SIG-M5 (cell line): ENCODE measurements at places on chromosomes 5 and 9.

DNA sequence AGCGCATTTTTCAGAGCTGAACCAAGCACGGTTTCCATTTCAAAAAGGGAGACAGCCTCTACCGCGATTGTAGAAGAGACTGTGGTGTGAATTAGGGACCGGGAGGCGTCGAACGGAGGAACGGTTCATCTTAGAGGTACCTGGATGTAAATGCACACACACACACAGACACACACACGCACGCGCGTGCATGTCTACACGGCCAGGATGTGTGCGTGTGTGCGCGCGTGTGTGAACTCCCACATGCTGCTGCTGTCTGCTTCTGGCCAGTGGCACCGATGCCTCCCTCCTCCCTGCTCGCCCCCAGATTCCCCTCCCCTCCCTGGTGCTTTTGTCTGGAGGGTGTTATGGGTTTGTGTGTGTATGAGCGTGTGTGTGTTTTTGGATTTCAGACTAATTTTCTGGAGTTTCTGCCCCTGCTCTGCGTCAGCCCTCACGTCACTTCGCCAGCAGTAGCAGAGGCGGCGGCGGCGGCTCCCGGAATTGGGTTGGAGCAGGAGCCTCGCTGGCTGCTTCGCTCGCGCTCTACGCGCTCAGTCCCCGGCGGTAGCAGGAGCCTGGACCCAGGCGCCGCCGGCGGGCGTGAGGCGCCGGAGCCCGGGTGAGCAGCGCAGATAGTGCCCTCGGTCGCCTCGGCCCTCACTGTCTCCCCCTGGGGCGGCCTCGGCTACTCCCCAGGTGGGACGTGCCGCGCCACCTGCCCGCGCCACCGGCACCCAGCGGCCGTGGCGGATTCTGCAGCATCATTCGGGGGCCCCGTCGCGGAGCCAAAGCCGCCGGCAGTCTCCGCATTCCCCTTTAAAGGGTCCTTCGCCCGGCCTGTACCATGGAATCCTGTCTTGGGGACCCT lies at the start of gene NTRK2:
TSS of gene NTRK2 (plus strand) at position 442 of the 850 bp plus-strand sequence. CDS start 1,020 bp downstream, outside the sequence.
- DNase-seq, result no peak

DNA sequence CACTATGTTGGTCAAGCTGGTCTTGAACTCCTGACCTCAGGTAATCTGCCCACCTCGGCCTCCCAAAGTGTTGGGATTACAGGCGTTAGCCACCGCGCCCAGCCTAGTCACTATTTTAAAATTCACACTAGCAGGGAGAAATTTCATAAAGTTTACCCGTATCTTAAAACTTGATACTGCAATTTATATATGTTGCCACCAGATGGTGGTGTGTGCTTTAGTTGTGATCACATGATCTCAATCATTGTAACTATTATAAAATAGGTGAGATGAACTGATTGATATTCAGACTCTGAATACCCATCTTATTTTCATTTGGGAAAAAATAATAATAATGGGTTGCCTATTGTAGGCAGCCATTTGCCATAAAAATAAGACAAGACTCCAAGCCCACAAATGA lies 1330.4 kb upstream of the WWC1 start:
- DNase-seq, result no peak

DNA sequence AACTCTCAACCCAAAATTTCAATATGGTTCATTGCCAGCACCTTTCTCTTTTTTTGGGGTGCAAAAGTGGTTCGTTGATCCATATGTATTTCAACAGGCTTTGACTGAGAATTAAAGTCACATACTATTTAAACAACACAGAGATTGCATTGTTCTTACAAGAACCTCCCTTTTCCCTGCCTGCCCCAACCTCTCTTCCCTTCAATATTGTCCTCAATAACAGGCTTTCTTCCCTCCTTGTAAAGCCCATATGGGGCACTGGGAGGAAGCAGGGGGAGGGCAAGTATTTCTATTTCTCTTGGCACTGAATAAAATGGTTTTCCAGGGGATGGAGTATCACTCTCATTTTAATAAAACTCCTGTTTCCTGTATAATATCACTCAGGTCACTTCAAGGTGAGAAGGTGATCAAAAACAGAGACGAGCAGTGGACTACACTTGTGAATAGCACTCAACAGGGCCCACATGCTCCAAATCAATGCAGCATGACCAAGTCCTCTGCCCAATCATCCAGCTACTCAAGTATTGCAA lies 65.1 kb downstream of the EFNA5 start:
- DNase-seq, result no peak

- no peak for DNase-seq
Measured at GRCh38 chr9:137682428-137683105, 63.8 kb downstream of the EHMT1 start.
